ENCODE measurements at places on chromosomes 3 and 15. TPM values are rescaled to one million over a fixed set of nuclear protein-coding genes. Genes with fewer than 3 reads are reported as not detected.
A peak's percentile ranks its signal among the peaks of the same experiment; 100 is the strongest.

DNA sequence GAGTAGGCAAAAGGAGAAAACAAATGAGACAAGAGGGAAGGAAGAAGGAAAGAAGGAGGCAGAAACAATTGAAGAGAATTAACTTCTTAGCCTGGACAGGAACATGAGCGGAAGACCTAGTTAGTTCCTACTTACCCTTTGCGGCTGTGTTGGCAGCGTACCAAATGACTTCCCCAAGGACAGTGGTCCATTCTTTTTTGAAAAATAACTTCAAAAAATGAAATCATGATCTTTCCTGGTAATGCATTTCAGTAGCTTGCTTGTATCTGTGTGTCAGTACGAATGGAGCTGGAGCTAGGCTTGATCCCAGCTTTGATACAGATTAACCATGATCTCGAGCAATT, 41.5 kb upstream of the CFAP161 start:
- no peaks in the 10 kb centered on the region for H3K36me3 ChIP-seq
- H3K4me3 ChIP-seq = no peak overlapping the region
- peaks cover 5% of the 10 kb centered on the region for H3K4me1 ChIP-seq
- H3K27me3 ChIP-seq = no peaks in the 10 kb centered on the region

GRCh38 chr3:3276630-3277029, 97.1 kb upstream of the CRBN start:
- H3K4me3 ChIP-seq = no peak overlapping the region
- H3K27ac ChIP-seq = no peak overlapping the region
- no peaks in the 10 kb centered on the region for H3K36me3 ChIP-seq

The TRNT1 gene
- total RNA-seq = 25.0 TPM

The PRKCI gene
- total RNA-seq = 84.2 TPM

GRCh38 chr15:67090297-67091070, 25.1 kb downstream of the SMAD3 start:
- no peak overlapping the region for H3K4me3 ChIP-seq
- H3K27ac ChIP-seq = peak overlapping the region; percentile 70
- no peak for DNase-seq
- H3K4me1 ChIP-seq = peaks cover 64% of the 10 kb centered on the region
- no peaks in the 10 kb centered on the region for H3K27me3 ChIP-seq

The C3orf20 gene
- total RNA-seq = not detected

DNA sequence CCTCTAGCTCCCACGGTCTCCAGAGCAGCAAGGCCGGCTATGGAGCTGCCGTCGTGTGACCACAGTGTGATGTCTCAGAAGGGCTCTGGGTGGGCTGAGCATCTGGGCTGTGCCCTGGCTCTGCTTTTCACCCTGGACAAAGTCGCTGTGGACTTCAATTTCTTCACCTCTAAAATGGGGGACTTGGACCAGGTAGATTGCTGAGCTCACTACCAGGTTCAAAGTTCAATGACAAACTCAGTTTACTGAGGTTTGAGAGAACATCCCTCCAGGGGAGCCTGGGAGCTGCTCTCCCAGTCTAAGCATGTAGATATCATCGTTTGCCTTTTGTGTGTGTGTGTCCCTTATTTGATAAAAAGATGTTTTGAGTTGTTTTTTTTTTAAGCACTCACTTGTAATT, 25.1 kb downstream of the RLBP1 start:
- no peak overlapping the region for H3K4me3 ChIP-seq
- H3K27ac ChIP-seq = no peak overlapping the region
- no peaks in the 10 kb centered on the region for H3K27me3 ChIP-seq
- DNase-seq = no peak
- peaks cover 30% of the 10 kb centered on the region for H3K36me3 ChIP-seq

- H3K4me1 ChIP-seq = no peaks in the 10 kb centered on the region
- H3K27ac ChIP-seq = no peak overlapping the region
- H3K27me3 ChIP-seq = no peaks in the 10 kb centered on the region
- H3K36me3 ChIP-seq = no peaks in the 10 kb centered on the region
Measured at GRCh38 chr15:46502667-46503066, 867.8 kb downstream of the SQOR start.

GRCh38 chr3:179949412-179949811, 87.3 kb downstream of the PEX5L start:
- no peaks in the 10 kb centered on the region for H3K4me1 ChIP-seq
- H3K27me3 ChIP-seq = no peaks in the 10 kb centered on the region
- no peak overlapping the region for H3K4me3 ChIP-seq
- no peak for DNase-seq
- no peak overlapping the region for H3K27ac ChIP-seq

The GMNC gene
- 0.18 TPM for total RNA-seq

The DET1 gene
- 9.1 TPM for total RNA-seq

GRCh38 chr3:19937459-19938294, 3.7 kb upstream of the EFHB start:
- no peak overlapping the region for H3K4me3 ChIP-seq
- H3K27me3 ChIP-seq = no peaks in the 10 kb centered on the region
- DNase-seq = peak; percentile 45
- H3K4me1 ChIP-seq = no peaks in the 10 kb centered on the region

GRCh38 chr15:81529481-81529880, 155.5 kb upstream of the TMC3 start:
- H3K27ac ChIP-seq = no peak overlapping the region
- peaks cover 9% of the 10 kb centered on the region for H3K4me1 ChIP-seq
- no peaks in the 10 kb centered on the region for H3K36me3 ChIP-seq
- no peak for DNase-seq
- H3K4me3 ChIP-seq = no peak overlapping the region

DNA sequence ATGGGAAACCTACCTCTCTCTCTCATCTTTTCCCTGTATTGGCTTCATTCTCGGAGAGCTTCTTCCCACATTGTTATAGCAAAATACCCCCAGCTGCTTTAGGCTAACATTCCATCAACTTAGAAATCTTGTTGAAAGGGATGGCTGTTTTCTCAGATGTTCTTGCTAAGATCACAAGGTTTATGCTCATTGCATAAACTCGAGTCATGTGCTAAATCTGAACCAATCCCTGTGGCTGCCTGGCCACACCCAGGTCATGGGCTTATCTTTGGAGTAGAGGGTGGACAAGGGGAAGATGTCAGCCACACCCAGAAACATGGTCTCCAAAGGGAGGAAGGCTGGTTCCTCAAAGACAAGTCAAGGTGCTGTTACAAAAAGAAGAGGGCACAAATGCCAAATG, 150.6 kb upstream of the UMPS start:
- peaks cover 35% of the 10 kb centered on the region for H3K27me3 ChIP-seq
- DNase-seq = no peak
- H3K36me3 ChIP-seq = no peaks in the 10 kb centered on the region
- H3K27ac ChIP-seq = no peak overlapping the region

DNA sequence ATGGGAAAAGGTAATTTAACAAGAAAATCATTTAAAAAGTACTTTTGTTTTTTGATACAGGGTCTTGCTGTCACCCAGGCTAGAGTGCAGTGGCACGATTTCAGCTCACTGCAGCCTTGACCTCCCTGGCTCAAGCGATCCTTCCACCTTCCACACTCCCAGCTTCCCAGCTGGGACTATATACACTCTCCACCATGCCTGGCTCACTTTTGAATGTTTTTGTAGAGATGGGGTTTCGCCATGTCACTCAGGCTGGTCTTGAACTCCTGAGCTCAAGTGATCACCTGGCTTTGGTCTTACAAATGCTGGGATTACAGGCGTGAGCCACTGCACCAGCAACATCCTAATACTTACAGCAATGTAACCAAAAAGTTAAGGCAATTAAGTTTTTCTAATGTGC, 3.5 kb upstream of the ZBTB11 start:
- H3K4me1 ChIP-seq = peaks cover 4% of the 10 kb centered on the region
- DNase-seq = no peak
- peaks cover 32% of the 10 kb centered on the region for H3K36me3 ChIP-seq
- H3K27me3 ChIP-seq = no peaks in the 10 kb centered on the region

The EXD1 gene
- not detected for total RNA-seq

DNA sequence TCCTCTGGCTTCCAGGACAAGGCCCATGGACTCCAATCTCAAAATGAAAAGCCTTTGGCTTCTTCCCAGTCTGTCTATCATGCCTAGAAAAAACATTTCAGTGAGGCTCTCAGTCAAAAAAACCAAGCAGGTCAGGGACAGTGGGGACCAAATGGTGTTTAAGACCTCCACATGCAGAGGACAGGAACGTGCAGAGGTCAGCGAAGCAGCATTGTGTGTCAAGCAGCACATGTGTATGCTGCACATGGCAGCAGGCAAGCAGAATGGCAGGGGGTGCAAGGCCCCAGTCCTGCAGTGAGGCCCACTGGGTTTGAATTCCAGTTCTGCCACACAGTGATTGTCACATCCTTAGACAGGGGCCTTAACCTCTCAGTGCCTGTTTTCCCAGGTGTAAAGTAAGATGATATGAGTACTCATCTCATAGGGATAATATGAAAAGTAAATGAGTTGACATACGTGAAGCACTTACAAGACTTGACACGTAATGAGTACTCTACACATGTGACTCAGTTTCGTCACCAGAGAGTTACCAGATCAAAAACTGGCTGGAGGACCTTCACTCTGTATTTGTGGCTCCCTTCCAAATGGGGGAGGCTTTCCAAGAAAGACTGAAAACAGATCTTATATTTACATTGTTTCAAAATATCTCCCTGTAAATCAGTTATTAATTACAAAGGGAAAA, 11.2 kb downstream of the STIMATE start:
- no peak for DNase-seq
- no peaks in the 10 kb centered on the region for H3K27me3 ChIP-seq
- H3K4me3 ChIP-seq = no peak overlapping the region
- H3K4me1 ChIP-seq = peaks cover 9% of the 10 kb centered on the region
- H3K36me3 ChIP-seq = peaks cover 2% of the 10 kb centered on the region

DNA sequence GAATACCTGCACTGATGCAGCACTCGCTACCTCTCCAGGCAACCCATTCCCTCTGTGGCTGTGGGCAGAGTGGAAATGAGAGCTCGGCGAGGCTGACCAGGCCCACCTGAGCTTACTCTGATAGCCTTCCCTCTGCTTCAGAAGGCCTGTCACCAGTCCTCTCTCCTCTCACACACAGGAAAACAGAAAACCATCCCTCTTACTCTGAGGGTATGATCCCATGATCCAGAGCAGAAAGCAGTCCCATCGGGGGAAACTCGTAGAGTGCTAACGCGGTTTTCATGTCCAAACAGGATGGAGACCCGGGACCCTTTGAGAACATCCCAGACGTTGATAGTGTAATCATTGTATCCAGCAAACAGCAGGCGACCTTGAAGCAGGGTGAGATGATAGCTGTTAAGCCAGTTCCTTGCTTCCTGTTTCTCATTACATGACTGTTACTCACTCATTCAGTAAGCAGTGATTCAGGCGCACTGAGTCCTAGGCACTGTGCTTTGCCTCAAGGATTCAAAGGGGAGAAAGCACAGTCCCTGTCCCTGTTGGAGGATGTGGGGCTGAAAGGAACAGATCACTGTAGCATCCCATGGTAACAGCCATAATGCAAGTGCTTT, 11.8 kb upstream of the BCL2L10 start:
- no peaks in the 10 kb centered on the region for H3K27me3 ChIP-seq
- no peaks in the 10 kb centered on the region for H3K36me3 ChIP-seq
- peaks cover 4% of the 10 kb centered on the region for H3K4me1 ChIP-seq
- no peak overlapping the region for H3K4me3 ChIP-seq
- DNase-seq = peak; percentile 76
- H3K27ac ChIP-seq = peak overlapping the region; percentile 26

DNA sequence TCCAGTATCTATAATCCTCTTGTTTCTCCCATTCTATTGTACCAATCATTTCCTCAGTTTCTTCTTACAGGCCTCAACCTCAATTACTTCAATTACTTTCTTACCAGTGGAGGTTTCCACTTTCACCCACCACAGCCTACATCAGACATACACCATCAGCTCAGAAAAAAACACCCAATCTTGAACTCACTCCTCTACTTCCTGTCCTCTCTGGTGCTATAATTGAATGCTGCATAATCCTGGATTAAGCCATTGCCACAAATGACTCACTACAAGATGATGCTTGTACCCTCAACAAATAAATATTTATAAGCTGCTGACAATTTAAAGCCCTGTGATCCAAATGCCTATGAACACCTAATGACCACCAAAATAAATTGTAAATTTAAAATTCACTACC, 18.5 kb downstream of the RYK start:
- H3K27ac ChIP-seq = no peak overlapping the region
- DNase-seq = peak; percentile 55
- H3K4me1 ChIP-seq = peaks cover 9% of the 10 kb centered on the region
- H3K36me3 ChIP-seq = no peaks in the 10 kb centered on the region

The APOD gene
- total RNA-seq = not detected

DNA sequence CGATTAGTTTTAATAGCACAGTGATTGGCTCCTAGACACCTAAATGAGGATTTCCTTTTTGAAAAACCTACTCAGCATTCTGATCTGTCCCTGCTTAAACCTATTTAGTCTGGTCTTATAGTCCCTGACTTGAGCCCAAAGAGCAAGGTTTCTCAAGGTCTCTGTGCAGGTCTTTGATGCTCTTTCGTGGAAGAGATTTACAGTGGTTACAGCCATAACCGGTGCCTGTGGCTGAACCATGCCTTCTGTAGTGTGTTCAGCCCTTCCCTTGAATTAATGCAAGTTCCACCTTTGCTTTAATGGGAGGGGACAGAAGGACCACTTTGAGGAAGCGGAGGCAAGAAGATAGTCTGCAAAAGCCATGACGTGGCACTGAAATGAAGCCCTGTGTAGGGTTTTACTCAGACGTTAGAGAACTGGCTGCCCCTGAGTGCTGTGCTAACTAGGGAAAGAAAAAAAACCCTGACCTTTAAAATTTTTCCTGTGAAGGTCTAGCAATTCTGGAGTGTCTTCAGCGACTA, 43.0 kb downstream of the ZBTB38 start:
- H3K4me3 ChIP-seq = no peak overlapping the region
- no peaks in the 10 kb centered on the region for H3K27me3 ChIP-seq
- peaks cover 48% of the 10 kb centered on the region for H3K4me1 ChIP-seq
- H3K27ac ChIP-seq = peak overlapping the region; percentile 92
- peak; percentile 68 for DNase-seq
- H3K36me3 ChIP-seq = peaks cover 52% of the 10 kb centered on the region

GRCh38 chr3:193773266-193774220, 180.5 kb downstream of the OPA1 start:
- peaks cover 53% of the 10 kb centered on the region for H3K27me3 ChIP-seq
- DNase-seq = no peak
- H3K4me1 ChIP-seq = no peaks in the 10 kb centered on the region
- no peaks in the 10 kb centered on the region for H3K36me3 ChIP-seq
- no peak overlapping the region for H3K4me3 ChIP-seq

- no peaks in the 10 kb centered on the region for H3K4me1 ChIP-seq
- H3K27ac ChIP-seq = no peak overlapping the region
- no peak overlapping the region for H3K4me3 ChIP-seq
- H3K27me3 ChIP-seq = peaks cover 20% of the 10 kb centered on the region
- no peaks in the 10 kb centered on the region for H3K36me3 ChIP-seq
Measured at GRCh38 chr3:196645897-196646665, 6.6 kb downstream of the NRROS start.

DNA sequence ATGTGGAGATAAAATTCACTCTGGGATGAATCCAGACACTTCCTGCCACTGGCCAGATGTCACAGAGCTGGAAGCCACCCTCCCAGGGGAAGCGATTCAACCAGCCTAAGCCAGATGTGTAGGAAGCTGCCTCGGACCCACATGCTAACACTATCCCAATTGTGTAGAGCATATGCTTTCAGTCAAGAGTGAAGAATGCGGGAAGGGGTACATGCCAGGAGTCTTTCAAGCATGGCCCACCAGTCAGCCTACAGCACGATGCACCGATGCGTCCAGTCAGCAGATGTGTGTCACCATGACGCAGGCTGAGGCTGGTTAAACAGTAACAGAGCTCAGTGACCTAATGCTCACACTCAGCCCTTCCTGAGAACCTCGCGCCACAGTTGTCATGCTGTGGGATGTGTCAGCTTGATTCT, 38.8 kb upstream of the BNC1 start:
- H3K4me1 ChIP-seq = no peaks in the 10 kb centered on the region
- no peak overlapping the region for H3K27ac ChIP-seq
- no peak overlapping the region for H3K4me3 ChIP-seq
- H3K36me3 ChIP-seq = no peaks in the 10 kb centered on the region
- peak; percentile 98 for DNase-seq

The ELP6 gene
- 31.4 TPM for total RNA-seq
